CD8-positive, alpha-beta memory T cell (primary cell): ENCODE measurements at places on chromosomes 2 and 18.

- no peak for DNase-seq
These were observed 57.5 kb downstream of the OSR1 start for GRCh38 chr2:19300961-19301360.

- DNase-seq = no peak
These were observed 118.6 kb upstream of the CDC42EP3 start for GRCh38 chr2:37790019-37790418.

- DNase-seq = no peak
These were observed 36.4 kb downstream of the ACKR3 start for GRCh38 chr2:236606023-236606422.

DNA sequence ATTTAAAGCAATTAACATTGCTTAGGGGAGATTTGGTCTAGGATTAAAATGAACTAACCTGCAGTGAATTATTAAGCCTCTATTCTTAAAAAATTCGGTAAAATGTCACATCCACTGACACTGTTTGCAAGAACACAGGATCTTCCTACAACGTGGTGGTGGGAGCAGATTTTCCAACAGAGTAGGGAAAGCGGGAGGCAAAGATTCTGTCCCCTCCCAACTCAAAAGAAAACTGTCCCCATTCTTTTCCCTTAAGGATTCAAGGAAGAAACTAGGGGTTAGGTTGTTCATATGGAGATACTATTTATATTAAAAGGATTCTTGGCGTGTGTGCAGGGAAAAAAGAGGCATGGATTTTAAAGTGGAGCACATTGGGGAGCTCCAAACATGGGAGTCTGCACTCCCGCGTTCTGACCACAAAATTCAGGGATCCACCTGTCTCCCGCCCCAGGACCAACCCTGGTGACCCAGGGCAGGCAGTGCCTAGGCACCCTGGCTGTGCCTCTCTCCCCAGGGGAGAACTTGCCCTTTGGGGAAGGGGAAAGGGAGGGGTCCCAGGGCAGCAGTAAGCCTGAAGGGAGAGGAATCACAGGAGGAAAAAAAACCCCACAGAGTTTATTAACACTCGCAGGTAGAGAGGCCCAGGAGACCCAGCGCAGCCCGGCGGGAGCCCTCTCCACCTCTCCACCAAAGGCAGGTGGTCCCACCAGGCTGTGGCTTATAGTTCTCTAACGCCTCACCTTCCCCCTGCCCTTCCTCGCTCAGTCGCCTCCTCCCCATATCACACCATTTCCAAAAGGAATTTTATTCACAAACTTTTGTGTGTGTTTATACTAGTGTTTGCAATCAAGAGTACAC, 2.3 kb downstream of the PTGR3 start:
- no peak for DNase-seq
